Right cardiac atrium (tissue), 5 donors: ENCODE measurements at places on chromosomes 16 and 17. TPM values are rescaled to one million over a fixed set of nuclear protein-coding genes. Genes with fewer than 3 reads are reported as not detected.

DNA sequence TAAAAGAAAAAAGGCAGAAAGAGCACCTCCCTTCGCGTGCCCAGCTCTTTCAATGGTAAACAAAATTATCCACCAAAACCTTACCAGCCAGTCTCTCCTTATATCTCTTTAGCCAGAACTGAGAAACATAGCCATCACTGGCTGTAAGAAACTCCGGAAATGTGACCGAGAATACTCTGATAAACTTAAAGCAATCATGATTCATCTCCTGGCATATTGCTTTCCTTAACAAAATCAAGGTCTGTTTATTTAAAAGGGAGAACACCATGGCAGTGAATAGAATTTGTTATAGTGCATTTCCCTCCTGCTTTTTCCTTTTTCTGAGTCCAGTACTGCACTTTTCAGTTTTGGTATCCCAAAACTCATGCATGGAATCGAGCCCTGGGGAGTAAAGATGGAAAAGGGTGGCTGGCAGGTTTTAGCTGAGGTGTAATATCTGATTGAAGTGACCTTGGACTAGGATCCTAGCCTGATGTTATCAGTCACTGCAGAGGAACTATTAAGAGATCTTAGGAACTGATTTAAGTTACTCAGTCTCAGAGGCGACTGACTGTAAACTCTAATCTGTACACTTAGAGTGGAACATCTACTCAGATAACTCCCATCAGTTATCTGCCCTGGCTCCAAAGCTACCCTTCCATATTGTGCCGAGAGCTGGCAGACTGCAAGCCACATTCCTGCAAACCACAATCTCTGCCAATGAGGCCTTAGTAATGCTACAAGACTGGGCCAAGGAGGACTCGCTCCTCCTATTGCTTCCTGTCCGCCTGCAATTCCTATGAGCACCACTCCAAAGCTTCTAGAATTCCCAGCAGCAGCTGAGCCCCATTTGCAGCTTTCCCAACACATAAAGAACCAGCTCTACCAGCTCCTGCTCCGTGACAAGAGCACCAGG lies 7.4 kb upstream of the COX10 start:
- peak; percentile 22 for DNase-seq

Gene ZNF689
- total RNA-seq, result 7.1 TPM

DNA sequence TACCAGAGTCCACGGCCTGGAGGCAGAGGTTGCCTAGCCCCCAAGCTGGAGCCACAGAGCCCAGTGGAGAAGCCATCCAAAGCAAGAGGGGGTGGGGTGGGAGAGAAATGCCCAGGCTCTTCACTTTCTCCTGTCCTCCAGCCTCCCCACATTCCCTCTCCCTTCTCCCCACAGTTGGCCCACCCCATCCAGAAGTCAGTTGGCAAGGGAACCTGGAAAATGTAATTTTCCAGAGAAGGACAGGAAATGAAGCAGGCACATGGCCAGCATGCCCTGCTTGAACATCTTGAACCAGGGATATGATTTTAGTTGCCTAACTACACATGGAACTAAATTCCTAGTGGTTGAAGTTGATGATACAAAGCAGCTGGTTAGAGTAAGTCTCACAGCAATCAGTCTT lies 73.3 kb upstream of the IRX6 start:
- DNase-seq, result no peak

Gene SPATA22
- 1.6 TPM for total RNA-seq

DNA sequence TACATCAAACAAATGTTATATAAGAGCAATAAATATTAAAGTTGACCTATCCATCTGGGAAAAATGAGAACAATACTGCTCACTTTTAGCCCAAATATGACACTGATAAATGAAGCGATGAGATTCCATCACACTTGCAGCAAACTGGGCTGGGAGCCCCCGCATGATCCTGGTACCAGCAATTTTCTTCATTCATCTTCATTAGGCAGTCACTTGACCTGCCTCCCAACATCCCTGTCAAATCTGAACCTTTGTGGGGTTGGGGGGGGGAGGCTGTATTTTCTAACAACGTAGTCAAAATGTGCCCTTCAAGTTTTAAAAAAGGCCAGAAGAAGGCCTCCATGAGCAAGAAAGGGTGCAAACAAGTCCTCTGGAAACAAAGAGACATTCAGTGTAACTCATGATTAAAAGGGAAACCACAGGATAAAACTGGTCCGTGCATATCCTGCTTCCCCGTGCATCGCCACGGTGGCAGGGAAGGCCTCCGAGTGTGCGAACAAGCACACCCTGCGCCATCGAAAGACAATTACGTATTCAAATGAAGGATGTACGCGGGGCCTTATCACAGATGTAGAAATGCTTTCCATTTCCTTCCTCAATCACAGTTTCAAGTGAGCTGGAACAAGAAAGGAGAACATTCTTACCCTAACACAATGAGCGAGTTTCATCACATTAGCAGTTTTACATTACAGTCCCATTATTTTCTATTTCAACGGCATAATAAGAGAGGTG lies 48.4 kb downstream of the TOX3 start:
- no peak for DNase-seq

Gene KRTAP4-6
- total RNA-seq, result not detected

DNA sequence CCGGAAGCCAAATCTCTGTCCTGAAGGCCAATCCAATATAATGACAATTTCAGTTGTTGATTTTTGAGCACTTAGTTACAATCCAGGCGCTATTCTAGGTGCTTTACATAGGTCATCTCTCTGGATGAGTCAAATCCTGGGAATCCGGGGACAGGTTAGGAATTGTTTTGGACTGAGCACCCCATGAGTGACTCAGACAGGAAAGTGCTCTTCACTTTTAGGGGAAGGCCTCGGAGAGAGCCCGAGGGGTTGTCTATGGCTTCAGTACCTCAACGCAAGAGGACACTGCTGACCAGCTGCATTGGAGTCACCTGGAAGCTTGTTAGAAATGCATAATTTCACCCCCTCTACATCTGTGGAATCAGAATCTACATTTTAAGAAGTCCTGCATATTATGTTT lies 108.8 kb downstream of the IRX5 start:
- no peak for DNase-seq

Gene TMEM238L
- not detected for total RNA-seq

DNA sequence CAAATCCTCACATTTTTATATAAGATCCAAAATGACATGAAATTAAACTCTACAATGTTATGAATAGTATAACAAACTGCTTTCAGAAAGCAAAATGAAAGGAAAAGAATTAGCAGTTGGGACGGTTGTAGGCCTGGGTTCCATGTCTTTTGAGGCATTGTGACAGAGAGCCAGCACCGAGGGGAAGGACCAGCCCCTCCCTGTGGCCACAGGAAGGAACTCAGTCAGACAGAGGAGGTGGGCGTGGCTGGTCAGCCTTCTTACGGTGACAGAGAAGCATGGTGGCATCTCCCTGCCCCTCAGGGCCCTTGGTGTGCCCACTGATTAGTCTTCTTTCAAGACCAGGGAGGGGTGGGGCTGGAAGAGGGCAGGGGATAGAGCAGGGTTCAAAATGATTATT lies 5.7 kb downstream of the ZNF319 start:
- DNase-seq, result peak; percentile 85

DNA sequence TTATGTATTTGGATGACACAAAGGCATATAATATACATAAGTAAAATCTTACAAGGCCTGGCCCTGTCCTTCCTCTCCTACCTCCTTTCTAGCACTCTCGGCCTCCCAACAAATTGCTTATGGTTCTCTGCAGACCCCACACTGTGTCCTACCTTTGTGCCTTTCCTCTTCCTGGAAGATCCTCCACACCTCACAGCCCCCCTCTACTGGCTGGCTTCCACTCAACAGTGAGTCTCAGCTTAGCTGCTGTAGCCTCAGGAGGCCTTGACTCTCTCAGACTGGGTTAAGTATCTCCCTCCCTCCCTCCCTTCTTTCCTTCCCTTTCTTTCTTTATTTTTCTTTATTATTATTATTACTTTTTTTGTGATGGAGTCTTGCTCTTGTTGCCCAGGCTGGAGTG lies 8.3 kb upstream of the SLC52A1 start:
- DNase-seq, result no peak

- peak; percentile 84 for DNase-seq
Observed at GRCh38 chr17:81481073-81481799, 31.4 kb downstream of the ACTG1 start.

Gene CYBA
- 68.1 TPM for total RNA-seq

DNA sequence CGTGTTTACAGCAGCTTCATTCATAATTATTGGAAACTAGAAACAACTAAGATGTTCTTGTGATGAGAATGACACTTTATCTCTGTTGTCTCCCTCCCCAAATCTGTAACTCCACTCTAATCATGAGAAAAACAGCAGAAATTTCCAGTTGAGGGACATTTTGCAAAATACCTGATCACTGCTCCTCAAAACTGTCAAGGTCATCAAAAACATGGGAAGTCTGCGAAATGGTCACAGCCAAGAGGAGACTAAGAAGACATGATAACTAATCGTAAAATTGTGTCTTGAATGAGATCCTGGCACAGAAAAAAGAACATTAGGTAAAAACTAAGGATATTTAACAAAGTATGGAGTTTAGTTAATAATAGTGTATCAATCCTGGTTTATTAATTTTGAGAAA lies 204.2 kb downstream of the CYLD start:
- no peak for DNase-seq

Gene PDE6G
- total RNA-seq, result 0.41 TPM

Gene TBX2
- total RNA-seq, result 6.0 TPM

GRCh38 chr17:77914385-77915254 lies 43.9 kb upstream of the TNRC6C start:
- peak; percentile 57 for DNase-seq

Gene CACNG3
- total RNA-seq, result not detected

Gene ABCC11
- 0.09 TPM for total RNA-seq

- DNase-seq, result no peak
Observed at GRCh38 chr17:63519116-63519881, 3.9 kb upstream of the KCNH6 start.

Gene STRADA
- total RNA-seq, result 25.4 TPM

- peak; percentile 55 for DNase-seq
Observed at GRCh38 chr16:57720142-57720575, 15.4 kb upstream of the KATNB1 start.

DNA sequence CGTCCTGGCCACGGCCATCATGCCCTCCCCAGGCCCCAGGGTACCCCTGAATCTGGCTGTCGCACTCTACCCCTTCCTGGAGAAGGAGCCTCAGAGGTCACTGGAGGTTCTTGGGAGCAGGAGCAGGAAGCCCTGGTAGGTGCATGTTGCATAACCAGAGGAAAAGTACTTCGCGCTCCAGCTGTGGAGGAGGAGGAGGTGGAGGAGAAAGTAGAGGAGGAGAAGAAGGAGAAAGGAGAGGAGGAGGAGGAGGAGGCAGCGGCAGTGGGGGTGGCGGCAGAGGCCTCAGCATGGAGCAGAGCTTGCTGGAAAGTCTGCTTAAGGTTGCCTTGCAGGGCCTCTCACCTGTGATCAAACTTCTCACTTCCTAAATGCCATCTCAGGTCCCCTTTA lies 61.8 kb downstream of the BAIAP2 start:
- DNase-seq, result no peak

Gene ZPBP2
- total RNA-seq, result not detected

DNA sequence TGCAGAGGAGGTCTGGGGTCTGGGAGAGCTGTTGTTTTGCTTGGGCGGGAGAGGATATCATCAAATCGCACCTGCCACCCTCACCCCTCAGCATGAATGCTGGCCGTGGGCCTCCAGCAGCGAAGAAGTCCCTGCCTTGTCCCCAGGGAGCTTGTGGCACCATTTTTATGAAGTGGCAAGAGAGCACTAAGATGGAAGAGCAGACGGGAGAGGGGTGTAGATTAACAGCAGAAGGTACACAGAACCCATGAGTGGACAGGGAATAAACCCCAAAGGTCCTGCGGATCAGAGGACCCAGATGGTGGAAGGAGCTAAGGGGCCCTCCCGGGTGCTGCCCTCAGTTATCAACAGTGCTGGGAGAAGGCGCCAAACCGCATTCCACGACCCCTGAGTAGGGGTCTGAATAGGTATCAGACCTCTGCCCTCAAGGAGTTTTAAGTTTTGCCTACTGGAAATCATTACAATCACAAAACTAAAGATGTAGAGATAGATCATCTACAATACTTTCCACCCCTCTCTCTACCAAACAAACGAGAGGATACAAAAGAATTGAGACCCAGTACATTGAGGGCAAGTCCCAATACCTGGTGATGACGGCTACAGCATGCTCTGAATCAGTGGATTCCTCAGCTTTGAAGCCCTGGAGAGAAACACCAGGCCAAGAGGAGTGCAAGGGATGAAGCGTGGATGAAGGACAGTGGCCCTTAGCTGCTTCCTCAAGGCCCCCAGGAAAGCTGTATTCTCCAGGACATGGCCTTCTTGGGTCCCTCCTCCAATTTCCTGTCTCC lies 60.2 kb downstream of the CCDC182 start:
- DNase-seq, result no peak

GRCh38 chr16:14358697-14359305 lies 271.3 kb downstream of the PARN start:
- DNase-seq, result no peak

DNA sequence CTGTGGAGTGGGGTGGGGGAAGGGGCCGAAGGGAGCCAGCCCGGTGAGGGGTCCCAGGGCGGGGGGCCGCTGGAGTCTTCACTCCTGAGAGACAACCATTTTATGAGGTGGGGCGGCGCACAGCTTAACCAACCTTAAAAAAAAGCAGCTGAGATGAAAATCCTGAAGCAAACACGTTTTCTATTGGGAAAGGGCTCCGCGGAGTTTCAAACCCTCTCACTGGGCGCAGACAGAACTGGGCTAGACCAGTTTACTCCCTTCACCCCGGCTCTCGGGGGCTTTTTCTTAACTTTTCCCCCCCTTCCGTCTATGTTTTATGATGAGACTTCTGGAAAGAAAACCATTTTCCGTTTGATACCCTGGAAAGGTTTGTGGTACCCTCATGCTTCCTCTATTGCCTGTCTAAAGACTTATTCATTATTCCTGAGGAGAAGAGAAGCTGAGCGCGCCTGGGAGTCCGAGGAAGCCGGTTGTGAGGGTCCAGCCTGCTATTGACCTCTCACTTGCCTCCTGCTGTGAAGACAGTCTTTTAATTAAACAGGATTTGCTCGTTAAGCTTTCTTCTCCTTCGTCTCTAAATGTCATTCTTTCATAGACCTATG lies 482 bp upstream of the SSH2 start:
- no peak for DNase-seq

Gene AGRP
- not detected for total RNA-seq

- no peak for DNase-seq
Observed at GRCh38 chr17:38603786-38604478, 1.8 kb downstream of the SRCIN1 start.

- DNase-seq, result no peak
Observed at GRCh38 chr16:27241658-27242057, 26.9 kb downstream of the NSMCE1 start.

- DNase-seq, result peak; percentile 57
Observed at GRCh38 chr16:48617711-48618148, 7.8 kb upstream of the N4BP1 start.

- no peak for DNase-seq
Observed at GRCh38 chr17:31967648-31968047, 30.8 kb downstream of the SUZ12 start.

DNA sequence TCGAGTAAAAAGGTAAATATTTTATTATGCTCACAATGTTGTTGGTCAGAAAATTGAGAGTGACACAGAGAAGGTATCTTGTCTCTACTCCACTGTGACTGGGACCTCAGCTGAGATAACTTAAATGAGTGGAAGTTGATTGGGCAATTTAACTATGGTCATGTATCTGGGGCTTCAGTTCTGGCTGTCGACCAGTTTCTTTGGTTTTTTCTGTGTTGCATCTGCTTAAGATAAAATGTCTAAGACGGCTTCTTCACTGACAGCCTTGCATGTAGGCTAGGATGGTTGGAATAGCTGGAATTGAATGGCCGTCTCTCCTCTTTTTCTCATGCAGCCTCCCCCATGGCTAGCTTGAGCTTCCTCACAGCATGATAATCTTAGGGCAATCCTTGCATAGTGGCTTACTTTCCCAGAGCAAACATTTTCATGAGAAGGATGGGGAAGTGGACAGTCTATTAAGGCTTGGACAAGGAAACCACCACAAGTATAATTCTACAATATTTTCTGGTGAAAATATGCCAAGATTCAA lies 433.7 kb downstream of the KIF2B start:
- no peak for DNase-seq
